ENCODE measurements at places on chromosomes 13 and 19.

- DNase-seq, result no peak
These were observed 12.5 kb downstream of the GADD45B start for GRCh38 chr19:2488405-2488941.

DNA sequence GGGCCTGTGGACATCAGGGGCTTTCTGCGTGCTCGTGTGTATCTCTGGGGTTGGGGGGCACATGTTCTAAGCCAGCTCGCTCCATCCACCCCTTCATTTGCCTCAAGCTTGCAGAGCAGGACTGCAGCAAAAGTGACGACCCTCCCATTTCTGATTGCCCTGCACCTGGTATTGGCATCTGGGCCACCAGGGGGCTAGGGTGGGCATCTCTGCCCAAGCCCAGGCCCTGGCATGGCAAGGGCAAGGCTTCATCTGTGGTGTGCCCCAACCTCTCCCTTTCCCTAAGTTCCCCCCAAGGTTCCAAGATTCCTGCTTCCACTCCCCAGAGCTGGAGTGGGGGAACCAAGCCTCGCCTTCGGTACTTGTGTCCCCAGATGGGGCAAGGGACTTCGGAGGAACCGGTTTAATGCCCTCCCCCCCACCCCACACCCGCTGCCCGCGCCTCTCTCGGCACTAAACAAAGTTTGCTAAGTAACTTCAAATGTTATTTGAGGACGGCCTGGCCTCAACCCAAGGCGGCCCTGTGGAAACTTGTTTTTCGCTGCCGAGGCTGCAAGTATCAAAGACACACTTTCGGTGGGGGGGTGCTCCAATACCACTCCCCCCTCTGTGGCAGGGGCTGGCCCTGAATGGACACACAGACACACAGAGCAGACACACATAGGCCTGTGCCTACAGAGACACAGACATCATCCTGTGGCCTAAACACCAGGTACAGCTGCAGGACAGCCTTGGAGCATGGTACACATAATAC lies 12.2 kb downstream of the NFIX start:
- no peak for DNase-seq

DNA sequence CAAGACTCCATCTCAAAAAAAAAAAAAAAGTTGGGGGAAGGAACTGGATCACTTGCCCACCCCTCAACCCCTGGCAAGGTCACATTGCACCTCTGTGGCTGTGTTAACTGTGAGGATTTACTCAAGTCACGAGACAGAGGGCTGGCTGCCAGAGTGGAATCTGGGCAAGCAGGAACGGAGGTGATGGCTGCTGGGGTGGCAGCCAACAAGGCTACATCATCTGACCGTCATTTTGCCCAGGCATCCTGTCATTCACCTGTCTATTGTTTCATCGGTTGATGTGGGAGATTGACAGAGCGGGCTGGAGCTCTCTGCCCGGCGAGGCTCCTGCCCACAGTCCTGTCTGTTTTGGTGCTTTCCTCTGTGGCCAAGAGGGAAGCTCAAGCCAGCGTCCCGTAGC lies 75.7 kb downstream of the DPF1 start:
- no peak for DNase-seq

DNA sequence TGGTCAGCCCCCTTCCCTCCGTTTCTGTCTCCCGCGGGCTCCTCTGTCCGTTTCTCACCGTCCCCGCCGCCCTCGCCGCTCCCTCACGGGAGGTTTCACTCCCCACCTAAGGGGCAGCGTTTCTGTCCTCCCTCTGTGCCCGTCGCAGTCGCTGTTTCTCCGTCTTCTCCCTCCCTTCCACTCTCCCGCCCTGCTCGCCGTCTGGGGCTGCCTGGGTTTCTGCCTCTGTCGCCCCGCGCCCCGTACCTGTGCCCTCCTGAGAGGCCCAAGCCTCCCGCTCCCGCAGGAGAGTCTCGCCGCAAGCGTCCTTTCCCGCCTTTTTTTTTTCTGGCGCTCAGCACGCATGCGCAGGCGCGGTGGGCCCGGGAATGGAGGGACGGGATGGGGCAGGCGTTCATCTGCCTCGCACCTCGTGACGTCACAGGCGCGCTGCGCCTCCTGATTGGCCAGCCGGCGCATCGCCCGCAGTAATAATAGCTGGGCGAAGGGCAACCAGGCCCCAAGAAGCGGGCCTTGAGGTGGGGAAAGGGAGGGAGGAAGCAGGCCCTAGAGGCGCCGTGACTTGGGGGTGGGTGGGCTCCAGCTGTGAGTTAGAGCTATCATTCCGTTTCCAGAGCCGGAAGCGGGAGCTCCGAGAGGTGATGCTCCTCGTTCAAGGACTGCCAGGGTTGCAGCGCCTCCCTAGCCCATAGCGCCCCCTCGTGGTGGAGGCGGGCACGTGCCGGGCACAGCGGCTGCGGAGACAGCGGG lies 15.4 kb downstream of the SSC5D start:
- DNase-seq, result peak; percentile 88

DNA sequence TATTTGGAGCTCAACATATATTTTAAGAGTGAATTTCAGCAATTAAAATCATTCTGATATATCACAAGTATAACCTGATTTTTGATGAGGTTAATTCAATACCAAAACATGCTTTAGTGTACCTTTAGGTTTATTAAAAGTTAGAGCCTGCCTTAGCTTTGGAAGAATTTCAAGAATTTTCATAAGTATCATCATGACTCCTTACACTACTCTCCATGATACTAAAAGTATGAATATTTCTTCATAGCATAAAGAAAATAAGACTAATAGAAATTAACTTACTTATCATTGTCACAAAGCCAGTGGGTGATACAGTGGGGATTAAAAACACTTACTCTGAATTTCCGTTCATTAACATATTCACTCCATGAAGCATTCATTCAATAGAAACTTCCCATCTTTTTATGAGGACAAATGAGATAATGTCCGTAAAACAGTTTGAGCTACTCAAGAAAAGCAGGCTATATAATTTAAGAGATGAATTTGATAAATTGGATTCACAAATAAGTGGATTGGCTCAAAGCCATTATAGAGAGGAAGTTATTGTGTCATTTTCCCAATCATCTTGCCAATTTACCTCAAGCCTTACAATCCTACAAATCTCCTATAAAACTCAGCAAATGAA lies 214.0 kb downstream of the PCDH9 start:
- DNase-seq, result no peak
